ENCODE measurements at places on chromosomes 2 and 18.

DNA sequence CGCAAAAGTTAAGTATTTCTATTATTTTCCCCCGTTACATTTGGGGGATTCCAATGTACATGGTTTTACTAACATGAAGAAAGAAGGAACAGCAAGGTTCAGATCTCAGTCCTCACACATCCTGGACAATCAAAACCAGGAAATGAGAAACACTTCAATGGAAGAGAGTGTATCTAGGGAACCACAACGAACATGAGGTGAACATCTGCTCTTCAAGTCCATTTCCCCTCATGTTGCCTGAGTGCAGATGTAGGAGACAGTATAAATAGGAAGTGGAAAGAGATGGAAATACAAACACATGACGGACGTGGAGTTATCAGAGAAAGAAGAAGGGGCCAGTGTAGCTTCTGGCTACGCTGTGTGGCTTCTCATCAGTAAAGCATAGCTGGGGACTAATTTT is 52.6 kb downstream of the CHN1 start:
- DNase-seq = peak; percentile 31

- no peak for DNase-seq
Observed at GRCh38 chr18:23067236-23067635, 68.0 kb upstream of the CABLES1 start.

- DNase-seq = no peak
Observed at GRCh38 chr2:236512267-236512666, 57.4 kb upstream of the ACKR3 start.

- DNase-seq = no peak
Observed at GRCh38 chr2:177520324-177520723, 127.8 kb downstream of the AGPS start.

DNA sequence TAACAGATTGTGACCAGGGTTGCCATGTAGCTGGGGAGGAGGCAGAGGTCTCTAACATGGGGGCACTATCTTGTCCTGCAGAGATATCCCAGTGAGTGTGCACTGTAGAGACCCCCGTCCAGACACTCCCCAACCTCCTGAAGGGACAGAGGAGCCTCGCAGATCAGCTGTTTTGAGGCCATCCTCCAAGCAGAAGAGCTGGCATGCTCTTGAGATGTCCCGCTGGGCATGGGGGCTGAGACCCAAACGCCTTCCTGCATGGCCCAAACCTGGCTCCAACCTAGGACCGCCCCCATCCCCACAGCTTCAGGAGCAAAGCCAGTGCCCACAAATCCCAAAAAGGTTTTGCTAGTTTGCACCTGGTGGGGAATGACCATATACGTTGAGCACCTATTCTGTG is 2.7 kb upstream of the SLC66A3 start:
- DNase-seq = no peak

DNA sequence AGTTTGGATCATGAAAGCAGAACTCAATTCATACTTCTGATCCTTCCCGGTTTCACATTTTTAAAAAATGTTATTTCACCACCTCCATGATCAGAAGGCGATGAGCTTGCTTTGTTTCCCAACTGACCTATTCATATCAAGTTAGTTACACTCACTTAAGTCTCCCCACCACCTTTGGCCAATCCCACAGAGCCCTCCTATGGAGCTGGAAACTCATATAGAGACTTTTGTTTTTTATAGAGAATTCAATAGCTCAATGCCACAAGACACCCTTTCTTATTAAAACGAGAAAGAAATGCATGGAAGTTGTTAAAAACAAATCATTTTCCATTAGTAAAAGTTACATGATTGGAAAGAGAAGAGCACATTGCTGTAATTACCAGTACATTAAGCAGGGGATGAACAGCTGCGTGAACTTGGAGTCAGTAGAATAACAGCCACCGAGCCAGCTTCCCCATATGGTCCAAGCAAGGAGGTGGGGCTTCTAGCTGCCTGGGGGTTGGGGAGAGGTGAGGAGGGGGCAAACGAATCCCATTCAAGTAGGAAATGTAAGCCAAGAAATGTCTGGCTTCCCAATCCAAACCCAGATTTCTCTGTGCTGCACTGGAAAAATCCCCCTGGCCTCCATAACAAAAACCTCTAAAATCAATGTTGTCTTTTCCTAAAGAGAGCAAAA is 614.5 kb downstream of the IRS1 start:
- peak; percentile 80 for DNase-seq

- no peak for DNase-seq
Observed at GRCh38 chr2:119414894-119415293, 16.8 kb upstream of the TMEM37 start.

DNA sequence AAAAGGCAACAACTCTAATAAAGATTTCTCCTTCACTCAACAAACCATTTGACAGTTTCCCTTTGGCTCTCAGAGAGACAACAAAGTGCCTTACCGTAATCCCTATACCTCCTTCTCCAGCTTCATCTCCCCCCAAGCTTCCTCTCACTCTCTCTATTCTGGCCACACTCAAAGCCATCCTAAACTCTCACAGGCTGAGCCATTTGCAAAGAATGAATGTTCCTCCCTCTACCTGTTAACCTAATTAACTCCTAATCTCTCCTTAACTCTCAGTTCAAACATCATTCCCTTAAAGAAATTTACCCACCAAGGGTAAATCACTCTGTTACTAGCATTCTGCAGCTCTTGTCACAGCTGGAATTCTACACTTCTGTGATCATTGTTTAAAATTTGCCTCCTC is 38.2 kb downstream of the GFPT1 start:
- DNase-seq = no peak

DNA sequence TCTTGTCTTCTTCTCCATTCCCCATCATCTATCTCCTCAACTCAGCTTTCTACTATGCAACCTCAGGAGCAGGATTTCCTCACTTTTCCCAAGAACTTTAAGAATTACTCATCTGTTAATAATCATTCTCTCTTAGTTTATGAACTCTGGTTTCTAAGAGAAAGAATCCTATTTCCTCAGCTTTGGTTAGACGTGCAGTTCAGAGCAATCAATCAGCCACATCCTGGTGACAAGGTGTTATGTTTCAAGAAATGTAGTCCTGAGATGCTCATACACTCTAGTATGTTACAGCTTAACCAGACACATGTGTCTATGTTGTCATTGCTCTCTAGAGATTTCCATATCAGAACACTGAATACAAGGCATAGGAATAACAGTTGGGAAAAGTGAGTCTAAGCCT is 277.9 kb downstream of the MBD2 start:
- DNase-seq = peak; percentile 22

GRCh38 chr2:24511894-24512293 is 20.8 kb downstream of the NCOA1 start:
- DNase-seq = no peak
